Activated CD8-positive, alpha-beta memory T cell treated with anti-CD3 and anti-CD28 coated beads for 1 hour (primary cell): ENCODE measurements at places on chromosomes 5 and 9.

DNA sequence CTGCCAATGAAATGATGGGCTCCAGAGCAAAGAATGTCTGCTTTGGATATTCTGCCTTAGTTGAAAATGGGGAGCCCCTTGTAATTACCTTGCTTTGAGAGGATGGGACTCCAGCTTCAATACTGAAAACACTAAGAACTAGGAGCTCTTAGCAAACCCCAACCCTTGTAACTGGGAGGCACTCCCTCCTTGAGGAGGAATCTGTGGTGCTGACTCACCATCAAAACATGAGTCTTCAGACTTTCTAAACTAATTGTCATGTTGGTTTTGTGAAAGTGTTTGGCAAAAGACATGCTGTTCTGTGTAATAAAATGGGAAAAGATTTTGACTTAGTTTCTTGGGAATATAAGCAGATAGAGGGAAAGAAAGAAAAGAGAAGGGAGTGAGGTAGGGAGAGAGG is 91.9 kb upstream of the PTPRD start:
- DNase-seq: no peak

DNA sequence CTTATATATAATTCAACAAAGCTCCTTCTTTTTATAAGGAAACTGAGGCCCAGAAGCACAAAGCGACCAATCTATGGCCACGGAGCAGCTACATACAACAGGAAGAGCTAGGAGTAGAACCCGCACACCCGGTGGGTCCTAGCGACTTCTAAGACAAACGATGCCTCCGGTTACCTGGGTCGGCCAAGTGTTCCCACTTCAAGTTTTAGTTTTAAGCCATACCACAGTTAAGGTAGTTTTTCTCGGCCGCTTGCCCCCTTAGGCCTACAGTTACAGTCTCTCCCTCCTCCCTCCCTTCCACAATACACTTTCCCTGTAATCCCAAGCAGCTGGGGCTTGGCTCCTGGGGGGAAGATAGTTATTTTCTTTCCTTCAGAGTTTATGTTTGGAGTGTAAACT is 533 bp downstream of the SREK1IP1 start:
- no peak for DNase-seq

GRCh38 chr9:7791394-7791793 is 8.2 kb downstream of the DMAC1 start:
- DNase-seq: no peak

DNA sequence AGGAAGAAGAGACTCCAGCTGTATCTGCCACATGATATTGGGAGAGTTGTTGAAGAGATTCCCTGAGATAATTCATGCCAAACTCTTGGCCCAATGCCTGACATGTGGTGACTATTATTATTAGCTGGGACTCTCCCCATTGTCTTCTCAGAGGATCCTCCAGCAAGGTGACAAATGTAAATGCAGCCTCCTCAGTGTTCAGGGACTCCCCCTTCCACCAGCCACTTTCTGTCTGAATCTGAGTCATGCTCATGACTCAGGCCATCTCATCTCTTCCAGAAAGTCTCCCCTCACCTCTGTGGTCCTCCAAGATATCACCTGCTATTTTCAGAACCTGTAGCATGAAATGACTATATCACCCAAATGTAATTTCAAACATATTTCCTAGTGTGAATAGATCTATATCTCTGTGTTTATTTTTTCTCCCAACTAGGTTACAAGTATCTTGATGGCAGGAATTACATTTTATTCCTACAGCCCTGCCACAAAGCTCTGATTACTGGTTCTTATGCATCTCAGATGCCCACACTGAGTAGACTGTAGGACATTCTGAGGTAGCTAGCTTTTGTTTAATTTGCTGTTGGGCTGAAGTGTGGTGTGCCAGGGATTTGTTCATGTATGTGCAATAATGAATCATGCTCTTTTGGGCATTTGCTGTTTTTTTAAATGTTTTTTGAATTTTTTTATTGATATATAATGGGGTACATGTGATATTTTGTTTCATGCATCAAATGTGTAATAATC is 126.6 kb upstream of the IL12B start:
- DNase-seq: no peak
